Nephron progenitor cell (in vitro differentiated cells): ENCODE measurements at places on chromosomes 6 and 20.

- no peak for DNase-seq
These were observed 59.5 kb downstream of the PRND start for GRCh38 chr20:4781211-4781610.

DNA sequence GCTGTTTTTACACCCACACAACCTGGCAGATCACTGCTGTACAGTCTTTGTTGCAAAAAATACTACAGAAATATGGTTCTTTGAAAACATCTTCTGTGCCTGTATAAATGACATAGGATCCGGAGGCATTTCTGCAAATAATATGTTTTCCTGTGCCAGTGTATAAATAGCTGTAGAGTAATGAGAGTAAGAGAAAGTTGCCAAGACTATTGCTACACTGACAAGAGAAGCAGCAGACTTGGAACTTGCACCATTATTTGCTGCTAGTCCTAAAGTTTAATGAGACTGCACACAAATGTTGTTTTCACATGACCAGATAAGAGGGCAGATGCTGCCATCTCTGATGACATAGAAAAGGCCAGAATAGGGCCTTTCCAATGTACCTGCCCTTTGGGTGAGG, 50.0 kb upstream of the DTNBP1 start:
- no peak for DNase-seq

DNA sequence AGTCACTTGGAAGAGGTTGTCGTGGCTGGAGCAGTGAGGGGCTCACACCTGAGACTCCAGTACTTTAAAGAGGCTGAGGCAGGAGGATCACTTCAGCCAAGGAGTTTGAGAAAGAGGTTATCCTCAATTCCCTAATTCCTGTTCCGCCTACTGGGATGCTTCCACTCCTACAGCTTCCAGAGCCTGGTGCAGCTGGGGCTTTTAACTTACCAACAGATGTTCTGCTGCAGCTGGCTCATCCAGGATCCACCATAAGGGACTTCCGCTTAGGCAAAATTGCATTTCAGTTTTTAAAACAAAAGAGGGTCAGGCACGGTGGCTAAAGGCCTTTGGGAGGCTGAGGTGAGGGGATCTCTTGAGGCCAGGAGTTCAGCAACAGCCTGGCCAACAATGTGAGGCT, 59.1 kb upstream of the CDYL start:
- no peak for DNase-seq

DNA sequence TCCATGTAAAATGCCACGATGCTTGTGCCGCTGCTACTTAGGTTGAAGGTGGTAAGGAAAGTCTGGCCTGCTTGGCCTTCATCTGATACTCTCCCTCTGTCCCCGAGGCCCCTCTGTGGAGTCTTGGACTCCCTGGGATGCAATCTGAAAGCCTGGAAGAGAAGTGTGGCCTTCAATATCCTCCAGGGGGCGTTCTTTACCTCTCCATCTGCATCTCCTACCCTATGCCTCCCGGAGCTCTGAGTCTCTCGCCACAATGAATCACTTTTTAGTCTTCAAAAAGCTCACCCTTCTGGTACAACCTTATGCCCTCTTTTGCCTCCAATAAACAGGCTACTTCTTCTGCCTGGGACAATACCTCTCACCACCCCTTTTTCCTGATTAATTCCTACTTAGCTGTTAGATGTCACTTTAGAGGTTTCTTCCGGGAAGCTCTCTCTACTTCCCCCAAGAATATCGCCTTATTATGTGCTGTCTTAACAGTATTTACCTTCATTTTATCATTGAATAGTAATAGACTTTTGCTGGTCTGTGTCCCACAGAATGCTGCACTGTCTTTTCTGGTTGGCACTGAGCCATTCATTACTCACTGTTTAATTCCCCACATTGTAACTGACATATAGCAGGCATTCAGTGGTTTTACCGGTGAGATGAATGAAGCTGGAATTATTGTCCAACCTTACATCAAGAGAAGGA, 13.9 kb upstream of the ATG5 start:
- peak; percentile 59 for DNase-seq

GRCh38 chr20:59082981-59083380, 40.4 kb upstream of the PRELID3B start:
- DNase-seq: no peak

- no peak for DNase-seq
These were observed 31.7 kb downstream of the IL20RA start for GRCh38 chr6:137013031-137013430.

DNA sequence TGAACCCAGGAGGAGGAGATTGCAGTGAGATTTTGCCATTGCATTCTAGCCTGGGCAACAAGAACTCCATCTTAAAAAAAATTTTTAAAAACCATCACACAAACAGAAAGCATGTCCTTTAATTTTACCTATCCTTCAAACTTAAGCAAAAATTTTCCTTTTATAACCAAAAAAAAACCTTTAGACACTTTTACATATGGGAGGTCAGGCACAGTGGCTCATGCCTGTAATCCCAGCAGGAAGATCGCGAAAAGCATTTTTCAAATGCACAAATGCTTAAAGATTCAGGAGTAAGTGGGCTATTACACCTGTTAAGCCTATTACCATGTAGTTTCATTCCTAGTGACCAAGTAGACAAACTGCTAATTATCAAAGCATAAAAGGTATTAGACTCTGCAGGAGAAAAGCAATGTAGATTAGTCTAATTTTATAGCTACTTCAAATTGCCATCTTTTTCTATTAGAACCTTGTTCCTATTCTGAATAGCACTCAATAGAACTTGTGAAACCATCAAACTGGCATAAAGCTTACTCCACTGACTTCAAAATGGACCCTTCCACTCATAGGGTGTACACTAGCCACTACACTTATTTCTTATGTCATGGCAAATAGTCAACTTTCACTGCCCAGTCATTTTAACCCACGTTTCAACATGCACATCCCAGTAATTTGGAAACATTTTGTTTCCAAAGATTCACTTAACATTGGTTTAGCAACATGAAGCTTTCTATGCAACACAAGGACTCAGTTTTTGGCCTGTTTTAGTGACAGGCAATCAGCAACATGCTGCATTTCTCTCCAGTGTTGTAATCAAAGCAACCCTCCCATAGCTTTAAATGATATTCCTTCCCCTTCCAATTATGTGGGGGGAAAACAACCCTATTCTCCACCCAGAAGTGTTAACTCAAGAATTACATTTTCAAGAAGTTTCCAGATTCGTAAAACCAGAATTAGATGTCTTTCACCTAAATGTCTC, 4.0 kb downstream of the EEF1A1 start:
- no peak for DNase-seq

- no peak for DNase-seq
These were observed 25.4 kb upstream of the MRGBP start for GRCh38 chr20:62770916-62771315.

GRCh38 chr6:156464100-156464878, 312.9 kb upstream of the ARID1B start:
- no peak for DNase-seq
